ENCODE measurements at places on chromosomes 3 and 15.

DNA sequence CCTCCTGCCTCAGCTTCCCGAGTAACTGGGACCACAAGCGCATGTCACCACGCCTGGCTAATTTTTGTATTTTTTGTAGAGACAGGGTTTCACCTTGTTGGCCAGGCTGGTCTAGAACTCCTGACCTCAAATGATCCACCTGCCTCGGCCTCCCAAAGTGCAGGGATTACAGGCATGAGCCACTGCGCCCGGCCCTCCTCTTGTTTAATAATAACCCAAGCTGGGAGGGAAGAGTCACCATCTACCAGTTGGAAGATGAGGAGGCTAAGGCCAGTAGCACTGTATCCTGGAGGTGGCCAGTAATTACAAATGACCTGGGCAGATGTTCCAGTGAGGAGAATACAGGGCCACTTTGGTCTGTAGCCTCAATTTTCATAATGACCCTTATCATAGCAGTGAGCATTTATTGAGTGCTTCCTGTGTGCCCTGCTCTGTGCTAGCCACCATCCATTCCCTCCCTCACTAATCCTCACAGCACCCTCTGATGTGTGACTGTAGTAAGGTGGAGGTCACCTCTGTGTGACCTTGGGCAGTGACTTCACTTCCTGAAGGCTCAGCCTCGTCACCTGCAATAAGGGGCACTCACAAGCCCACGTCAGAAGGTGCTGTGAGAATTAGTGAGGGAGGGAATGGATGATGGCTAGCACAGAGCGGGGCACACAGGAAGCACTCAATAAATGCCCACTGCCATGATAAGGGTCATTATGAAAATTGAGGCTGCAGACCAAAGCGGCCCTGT is 64.2 kb downstream of the ABTB1 start:
- no peak for DNase-seq

- DNase-seq, result no peak
These were observed 18.3 kb downstream of the CLSTN2 start for GRCh38 chr3:139953131-139953910.

GRCh38 chr15:83695901-83696425 is 42.0 kb downstream of the ADAMTSL3 start:
- DNase-seq, result no peak

DNA sequence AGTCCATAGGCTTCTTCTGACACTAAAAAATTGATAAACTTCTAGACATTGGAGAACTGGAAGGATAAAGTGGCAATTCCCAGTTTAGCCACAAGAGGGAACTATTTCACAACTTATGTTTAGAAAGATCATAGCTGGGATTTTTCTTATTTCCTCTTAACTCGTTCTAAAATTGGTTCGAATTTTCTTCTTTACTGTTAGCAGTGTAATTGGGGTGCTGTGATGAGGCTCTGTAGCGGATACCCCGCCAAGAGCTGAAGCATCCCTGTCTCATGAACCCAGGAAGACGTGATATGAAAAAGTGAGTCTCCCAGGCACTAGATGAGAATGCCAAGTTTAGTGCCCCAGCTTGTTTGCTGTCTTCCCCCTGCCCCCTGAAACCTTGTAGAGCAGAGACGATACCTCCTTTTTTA is 85.1 kb downstream of the PDCD6IP start:
- DNase-seq, result no peak
